ENCODE measurements at places on chromosomes 12 and 14.

- no peak for DNase-seq
Measured at GRCh38 chr14:93064411-93065271, 51.1 kb downstream of the ITPK1 start.

GRCh38 chr12:113358381-113359132 is at the start of gene PLBD2:
PLBD2 (plus strand) TSS chr12:113358587; CDS start chr12:113358601, 14 bp downstream.
- peak; percentile 94 for DNase-seq

GRCh38 chr14:76719666-76720065 is 41.6 kb upstream of the VASH1 start:
- no peak for DNase-seq

- no peak for DNase-seq
Measured at GRCh38 chr12:26318661-26319068, 123.3 kb downstream of the SSPN start.

DNA sequence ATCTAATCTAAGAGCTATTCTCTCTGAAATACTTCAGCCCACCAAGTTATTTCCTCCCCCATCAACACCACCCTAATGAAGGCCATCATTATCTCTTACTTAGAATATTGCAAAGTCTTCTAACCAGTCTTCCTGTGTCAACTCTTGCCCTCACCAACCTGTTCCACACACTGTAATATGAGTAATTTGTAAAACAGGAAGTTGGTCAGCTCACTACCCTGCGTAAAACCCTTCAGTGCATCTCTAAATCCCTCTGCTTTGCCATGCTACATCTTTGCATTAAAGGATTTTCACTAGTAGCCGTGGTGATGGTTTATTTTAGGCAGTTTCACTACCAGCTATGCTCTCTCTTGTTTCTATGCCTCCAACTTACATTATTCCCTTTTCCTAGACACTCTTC is 70.0 kb downstream of the KIF21A start:
- no peak for DNase-seq

- no peak for DNase-seq
Measured at GRCh38 chr12:62552906-62553556, 86.4 kb downstream of the MON2 start.

GRCh38 chr12:49763006-49763591 is 21.7 kb downstream of the TMBIM6 start:
- peak; percentile 81 for DNase-seq

DNA sequence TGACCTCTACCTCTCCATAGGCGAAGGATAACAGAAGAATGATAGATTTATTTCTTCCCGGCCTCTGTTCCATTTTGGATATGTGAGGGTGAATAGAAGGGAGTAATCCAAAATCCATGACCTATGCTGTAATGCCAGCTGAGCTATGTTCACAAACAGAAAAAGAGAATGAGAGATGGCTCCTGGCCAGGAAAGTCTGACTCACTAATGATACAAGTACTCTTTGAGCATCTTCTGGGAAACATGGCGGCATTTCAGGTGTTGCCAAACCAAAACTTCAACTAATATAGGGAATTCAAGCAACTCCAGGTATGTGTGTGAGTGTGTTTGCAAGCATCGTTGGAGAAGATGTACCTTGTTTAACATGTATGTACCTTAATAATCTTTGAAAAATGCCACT is 55.1 kb downstream of the MED13L start:
- no peak for DNase-seq

GRCh38 chr14:80902608-80903007 is 38.9 kb downstream of the CEP128 start:
- no peak for DNase-seq

DNA sequence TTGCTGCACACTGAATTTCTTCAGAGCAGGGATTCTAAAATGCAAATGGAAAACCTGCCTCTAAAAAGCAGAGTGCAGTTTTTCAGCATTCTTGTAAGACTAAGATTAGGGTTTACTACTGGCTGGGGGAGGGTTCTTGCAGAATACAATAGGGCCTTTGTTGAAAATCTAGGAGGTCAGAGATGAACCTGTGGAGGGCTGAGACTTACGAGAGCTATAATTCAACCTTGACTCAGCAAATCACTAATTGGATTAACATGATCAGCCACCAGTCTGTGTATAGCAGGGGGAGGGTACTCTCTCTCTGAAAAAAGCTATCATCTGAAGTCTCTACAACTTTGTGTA is 92.6 kb upstream of the HIF1A start:
- DNase-seq: no peak

- DNase-seq: no peak
Measured at GRCh38 chr12:6979021-6979420, 8.3 kb downstream of the EMG1 start.

GRCh38 chr12:106299202-106299774 is 3.2 kb upstream of the TCP11L2 start:
- no peak for DNase-seq

GRCh38 chr12:58564721-58565120 is 355.6 kb downstream of the LRIG3 start:
- DNase-seq: no peak

GRCh38 chr12:55736780-55737580 is 5.9 kb upstream of the GDF11 start:
- DNase-seq: peak; percentile 62

DNA sequence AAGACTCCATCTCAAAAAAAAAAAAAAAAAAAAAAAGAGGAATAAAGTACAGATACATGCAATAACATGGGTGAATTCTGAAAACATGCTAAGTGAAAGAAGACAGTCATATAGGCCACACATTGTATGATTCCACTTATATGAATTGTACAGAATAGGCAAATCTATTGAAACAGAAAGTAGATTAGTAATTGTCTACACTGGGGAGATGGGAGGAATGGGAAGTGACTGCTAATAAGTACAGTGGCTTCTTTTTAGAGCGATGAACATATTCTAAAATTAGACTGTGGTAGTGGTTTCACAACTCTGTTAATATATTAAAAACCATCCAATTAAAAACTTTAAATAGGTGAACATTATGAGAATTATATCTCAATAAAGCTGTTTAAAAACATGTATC is 74.4 kb downstream of the ANKS1B start:
- DNase-seq: no peak

GRCh38 chr14:105709281-105710118 is 183.1 kb downstream of the TMEM121 start:
- DNase-seq: no peak

- DNase-seq: no peak
Measured at GRCh38 chr14:69701857-69702256, 65.1 kb upstream of the SRSF5 start.

DNA sequence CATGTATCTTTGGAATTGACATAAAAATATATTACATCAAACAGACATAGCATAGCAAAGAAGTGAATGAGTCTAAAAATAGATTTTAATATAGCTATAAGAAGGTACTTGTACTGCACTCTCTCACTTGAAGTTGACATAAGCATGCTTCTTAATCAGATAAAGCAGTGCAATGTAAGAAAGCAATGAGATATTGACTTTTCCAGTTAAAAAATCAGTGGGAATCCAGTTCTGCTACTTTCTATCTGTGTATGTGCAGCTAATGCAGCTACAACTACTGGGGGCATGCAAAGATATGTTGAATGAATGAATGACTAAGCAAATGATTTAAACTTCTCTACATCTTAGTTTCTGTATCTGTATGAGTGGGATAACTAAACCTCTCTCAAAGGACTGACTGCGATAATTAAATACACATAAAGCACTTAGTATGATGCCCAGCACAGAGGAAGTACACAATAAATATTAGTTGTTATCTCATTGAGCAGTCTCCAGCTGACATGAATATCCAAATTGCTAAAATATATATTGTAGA is 10.3 kb downstream of the WASHC3 start:
- DNase-seq: no peak

GRCh38 chr14:55891692-55892091 is 226.5 kb upstream of the PELI2 start:
- no peak for DNase-seq

DNA sequence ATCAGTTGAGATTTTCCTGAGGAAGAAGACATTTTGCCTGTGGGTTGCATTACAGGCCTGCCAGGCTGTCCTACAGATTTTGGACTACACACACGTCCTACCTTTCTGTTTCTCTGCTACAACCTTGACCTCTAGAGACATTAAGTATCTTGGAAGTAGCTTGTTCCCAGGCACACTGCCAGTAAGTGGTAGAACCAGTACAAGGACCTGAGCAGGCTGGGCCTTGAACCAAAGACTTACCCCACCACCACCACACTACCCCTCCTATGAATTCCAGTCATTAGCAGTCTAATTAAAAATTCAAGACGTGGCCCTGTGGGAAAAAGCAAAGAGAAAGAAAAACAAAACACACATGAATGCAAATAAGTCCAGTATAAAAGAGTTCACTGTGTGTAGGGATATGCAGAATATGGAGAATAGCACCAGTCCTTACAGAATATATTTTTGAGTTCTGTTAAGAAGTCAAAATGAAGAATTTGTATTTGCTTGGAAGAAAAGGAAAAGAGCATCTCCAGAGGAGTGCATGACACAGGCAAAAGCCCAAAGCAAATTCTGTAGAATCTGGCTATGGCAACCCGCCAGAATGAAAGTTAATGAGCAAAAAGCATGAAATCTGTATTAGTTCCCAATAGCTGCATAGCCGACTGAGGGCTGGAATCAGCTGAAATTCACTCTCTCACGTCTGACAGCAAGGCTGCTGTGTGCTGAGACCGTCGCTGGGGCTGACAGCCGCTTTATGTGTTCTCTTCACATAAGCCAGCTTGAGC is 74.3 kb upstream of the ST8SIA1 start:
- DNase-seq: no peak

GRCh38 chr12:100993916-100994450 is 199.4 kb downstream of the ANO4 start:
- no peak for DNase-seq

DNA sequence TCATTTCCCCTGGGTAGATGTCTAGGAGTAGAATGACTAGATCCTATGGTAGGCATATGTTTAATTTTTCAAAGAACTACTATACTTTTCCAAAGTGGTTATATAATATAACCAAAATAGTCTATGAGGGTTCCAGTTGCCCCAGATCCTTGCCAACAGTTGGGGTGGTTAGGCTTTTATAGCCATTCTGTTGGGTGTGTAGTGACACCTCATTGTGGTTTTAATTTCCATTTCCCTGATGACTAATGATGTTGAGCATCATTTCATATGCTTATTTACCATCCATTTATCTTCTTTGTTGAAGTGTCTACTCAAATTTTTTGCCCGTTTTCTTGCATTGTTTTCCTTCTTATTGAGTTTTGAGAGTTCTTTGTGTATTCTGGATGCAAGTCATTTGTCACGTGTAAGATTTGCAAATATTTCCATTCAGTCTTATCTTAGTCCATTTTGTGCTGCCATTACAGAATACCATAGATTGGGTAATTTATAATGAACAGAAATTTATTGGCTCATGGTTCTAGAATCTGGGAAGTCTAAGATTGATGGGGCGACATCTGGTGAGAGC is 4.7 kb downstream of the SYNE2 start:
- peak; percentile 32 for DNase-seq

- no peak for DNase-seq
Measured at GRCh38 chr12:59040656-59041055, 120.4 kb upstream of the LRIG3 start.

GRCh38 chr14:68784226-68784910 is 8.5 kb downstream of the ZFP36L1 start:
- no peak for DNase-seq

DNA sequence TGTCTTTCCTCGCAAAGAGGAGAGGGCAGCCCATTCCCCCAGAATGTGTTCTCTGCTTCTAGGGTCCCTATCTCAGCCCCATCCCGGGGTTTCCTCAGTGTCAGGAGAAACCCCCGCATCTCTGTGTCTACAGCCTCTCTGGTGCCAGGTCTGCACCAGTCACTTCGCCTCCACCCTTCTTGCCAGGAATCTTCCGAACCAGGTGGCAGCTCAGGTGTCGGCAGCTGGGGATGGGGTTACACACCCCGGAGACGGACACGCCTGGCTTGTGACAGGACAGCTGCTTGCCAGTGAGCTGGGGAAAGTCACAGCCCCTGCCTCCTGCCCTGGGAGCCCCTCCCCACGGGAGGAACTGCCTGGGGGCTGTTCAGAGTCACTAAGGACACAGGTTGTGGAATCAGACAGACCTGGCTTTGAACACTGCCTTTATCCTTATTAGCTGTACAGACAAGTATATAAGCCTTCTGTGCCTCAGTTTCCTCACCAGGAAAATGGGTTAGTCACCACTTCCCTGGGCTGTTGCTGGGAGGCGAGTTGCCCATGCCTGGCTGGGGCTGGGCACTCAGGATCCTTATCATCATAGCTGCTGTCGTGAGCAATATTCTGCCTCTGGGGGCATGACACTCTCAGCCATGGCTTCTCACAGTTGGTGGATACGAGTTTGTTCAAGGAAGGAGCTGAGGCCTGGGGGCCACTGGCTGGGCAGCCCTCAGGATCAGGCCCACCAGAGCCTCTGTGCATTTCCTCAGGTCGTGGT is 10.8 kb downstream of the HIP1R start:
- DNase-seq: no peak

DNA sequence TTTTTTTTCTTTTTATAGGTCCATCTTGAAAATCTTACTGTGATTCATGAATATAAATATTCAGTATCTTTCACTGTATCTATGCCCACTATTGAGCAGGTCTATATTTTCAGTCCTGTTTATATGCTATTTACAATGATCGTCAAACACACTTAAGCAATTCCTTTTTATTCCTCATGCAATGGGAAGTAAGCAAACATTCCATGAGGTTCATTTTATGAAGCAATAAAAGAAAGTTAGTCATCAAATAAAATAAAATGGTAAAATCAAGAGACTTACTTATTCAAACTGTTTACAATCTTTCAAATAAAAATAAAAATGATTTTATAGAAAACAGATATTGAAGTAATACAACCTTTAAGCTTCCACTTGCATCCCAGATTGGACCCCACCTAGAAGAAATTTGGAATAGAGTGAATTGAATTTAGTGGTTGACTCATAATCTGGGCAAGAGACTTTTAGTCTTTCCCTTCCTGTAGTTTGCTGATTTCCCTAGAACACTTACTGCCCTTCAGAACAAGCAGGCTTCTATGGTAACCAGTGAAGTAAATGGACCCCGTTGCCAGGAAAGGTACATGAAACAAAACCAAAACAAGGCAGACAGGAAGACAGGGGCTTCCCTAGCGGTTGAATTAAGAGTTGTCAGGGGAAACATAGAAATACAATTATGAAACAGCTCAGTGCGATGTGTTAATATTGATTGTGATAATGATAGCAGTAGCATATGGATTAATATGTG is 241.0 kb upstream of the ATP2B1 start:
- peak; percentile 40 for DNase-seq

DNA sequence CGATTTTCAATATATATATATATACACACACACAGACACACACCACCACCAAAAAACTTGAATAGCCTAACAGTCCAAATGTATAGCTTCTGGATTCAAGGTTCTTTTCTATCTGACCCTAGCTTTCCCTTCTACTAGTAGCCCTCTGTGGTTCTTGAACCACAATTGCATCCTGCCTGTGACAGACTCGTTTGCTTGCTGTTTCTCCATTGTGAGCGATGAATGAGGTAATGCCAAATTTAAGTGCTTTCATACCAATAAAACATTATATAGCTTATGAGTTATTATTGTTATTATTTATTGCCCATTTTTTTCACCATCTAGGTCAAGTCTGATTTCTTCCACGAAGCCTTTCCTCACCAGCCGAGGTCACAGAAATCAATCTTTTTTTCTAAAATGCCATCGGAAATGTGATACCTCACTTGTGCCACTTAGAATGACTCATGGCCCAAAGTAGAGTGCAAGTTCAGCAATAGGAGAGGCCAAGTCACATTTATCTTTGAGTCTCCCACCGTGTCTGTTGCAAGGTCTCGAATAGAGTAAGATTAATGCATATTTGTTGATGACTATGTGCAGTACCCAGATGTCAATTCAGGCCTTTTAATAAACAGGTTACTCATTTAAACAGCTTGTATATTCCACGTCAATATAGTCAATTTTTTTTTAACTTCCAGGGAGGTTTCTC is 1015.8 kb upstream of the SEL1L start:
- no peak for DNase-seq

Data from activated naive CD4-positive, alpha-beta T cell treated with Interleukin-2 at 50 U/mL for 16 hours (primary cell).